ENCODE measurements at places on chromosomes 6 and 20.
A peak's percentile ranks its signal among the peaks of the same experiment; 100 is the strongest.

GRCh38 chr6:11631539-11631938 lies 94.0 kb downstream of the TMEM170B start:
- no peak for DNase-seq

- peak; percentile 72 for DNase-seq
These were observed 29.6 kb downstream of the SRSF3 start for GRCh38 chr6:36623547-36624459.

DNA sequence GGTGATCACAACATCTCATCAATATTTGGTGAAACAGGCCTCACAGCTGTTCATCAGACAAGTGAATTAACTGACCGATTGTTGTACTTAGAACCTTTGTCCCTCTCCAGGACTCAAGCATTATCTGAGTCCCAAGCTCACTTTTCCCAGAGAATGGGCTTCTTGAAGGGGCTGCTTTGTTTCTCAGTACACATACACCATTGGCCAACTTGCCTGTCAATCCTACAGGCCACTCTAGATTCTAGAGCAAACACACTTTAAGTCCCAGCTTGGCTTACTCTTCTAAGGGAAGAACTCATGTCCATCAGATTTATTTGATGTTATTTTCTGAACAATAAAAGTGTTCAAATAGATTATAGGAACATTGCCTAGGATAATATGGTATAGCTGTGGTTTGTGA lies 249.5 kb downstream of the BCKDHB start:
- no peak for DNase-seq

- DNase-seq, result no peak
These were observed 94.1 kb downstream of the CDH26 start for GRCh38 chr20:60052322-60052721.

- no peak for DNase-seq
These were observed 23.9 kb downstream of the CLDN20 start for GRCh38 chr6:155287762-155288161.

- no peak for DNase-seq
These were observed 20.2 kb downstream of the STAU1 start for GRCh38 chr20:49167811-49168507.

DNA sequence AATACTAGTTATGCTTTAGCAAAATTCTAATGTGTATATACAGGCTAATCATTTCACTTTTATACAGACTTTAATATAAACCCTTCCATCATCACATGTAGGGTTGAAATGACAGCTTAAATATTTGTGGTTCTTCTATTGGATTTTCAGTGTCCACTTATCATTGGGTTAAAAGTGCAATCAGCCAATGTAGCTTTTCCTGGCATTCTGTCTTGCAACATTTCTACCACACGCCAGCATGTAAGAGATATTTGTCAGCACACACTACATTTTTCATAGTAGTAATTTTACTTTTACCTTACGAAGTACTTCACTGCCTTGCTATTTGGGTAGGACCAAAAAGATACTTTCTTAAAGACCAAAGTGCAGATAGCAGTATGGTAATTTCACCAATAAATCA lies 252.0 kb downstream of the TBX18 start:
- DNase-seq, result no peak

GRCh38 chr6:65638047-65638831 lies 68.8 kb downstream of the EYS start:
- DNase-seq, result no peak

- no peak for DNase-seq
These were observed 18.7 kb downstream of the TUBB2B start for GRCh38 chr6:3208775-3209113.

- no peak for DNase-seq
These were observed 101.7 kb upstream of the BMP2 start for GRCh38 chr20:6665621-6666355.

DNA sequence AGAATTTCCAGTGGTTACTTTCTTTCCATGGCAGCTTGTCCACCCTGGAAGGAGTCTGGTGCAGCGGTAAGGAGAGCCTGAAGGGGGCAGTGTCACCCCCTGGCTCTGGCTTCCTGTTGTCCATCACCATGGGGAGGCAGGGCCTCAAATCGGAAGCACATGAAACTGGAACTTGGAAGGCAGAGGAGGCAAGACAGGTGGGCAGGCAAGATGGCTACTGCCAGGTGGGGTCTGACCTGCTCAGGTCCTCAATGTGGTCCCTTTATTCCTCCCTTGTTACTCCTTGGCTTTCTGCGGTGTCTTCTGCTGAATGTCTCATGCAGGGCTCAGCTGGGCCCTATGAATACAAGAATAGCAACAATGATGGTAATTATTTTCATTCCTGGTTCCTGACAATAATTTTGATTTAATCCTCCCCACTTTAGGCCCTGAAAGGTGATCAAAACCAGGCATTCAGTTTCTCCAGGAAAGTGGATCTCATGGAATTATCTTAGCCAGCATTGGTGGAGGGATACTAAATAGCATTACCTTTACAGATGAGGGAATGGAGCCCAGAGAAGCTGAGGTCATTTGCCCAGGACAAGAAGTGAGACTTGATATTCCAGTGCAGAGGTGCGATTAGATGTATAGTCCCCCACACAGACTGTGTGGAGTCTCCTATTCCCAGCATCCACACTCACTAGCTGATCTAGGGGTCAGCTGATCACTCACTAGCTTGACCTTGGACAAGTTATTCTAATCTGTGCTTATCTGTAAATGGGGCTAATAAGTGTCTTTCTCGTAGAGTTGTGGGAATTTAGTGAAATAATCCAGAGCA lies 17.6 kb upstream of the SNAI1 start:
- no peak for DNase-seq

DNA sequence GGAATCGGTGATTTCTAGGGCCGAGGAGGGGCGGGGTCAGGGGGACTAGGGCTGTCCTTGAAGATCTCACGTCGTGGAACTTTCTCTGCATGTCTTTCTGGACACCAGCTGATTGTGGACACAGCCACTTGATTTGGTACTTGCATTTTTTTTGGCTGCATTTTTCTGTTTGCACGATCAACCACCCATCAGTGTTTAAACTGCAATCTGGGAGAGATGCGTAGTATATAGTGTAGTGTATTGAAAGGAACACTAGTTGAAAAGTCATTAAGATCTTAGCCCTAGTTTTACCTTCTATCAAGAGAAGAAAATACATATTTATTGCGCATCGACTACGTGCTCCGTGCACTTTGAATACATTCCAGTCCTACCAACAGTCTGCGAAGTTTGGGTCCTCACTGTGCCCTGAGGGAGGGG lies 657 bp downstream of the NT5DC1 start:
- no peak for DNase-seq

DNA sequence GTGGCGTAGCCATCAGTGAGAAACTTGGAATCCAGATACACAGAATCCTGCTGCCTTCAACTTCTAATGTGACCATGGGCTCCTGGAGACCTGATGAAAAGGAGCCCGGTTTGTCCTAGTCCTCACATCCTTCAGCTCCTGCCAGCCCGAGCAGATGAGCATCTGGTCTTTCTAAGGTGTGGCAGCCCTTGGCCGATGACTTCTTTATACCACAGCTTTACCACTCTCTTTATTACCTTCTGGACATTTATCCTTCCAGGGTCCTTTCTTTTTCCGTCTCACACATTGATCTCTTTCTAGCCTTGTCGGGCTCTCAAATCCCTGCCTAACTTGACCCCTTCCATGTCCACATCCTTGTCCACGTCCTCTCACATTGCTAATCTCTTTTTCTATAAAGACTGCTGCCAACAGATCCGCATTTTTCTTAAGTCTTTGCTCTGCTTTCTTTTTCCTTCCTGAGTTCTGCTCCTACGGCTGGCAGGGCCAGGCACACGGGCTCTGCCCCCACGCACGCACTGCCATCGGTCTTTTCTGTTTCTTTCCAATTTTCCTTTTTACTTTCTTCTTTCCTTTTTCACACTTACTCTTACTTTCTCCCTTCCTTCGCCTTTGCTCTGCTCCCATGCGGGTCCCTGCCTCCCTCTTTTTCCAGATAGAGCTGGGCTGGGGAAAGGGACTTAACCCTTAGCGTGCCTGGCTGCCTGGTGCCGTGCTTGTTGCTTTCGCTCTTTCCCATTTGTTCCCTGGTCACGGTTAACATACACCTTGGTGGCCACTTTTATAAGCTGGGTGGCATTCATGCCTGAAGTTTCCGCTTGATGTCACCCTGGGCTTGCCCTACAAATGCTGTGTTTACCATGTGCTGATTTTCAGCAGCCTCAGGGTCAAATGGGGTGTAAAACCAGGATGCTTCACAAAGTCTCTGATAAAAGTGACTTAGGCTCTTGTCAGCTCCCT lies 9.4 kb upstream of the GMPR start:
- DNase-seq, result no peak

DNA sequence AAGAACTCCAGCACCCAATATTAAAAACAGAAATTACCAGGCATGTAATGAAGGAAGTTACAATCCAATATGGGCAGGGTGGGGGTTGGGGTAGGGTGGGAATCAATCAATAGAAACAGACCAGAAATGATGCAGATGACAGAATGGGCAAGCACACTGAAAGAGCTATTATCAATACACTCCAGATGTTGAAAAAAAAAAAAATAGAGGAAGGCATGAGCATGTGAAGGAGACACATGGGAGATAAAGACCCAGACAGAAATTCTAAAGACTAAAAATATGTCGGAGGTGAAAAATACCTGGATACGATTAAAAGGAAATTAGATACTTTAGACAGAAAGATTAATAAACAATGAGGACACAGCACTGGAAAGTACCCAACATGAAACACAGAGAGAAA lies 19.1 kb upstream of the ZC3H12D start:
- no peak for DNase-seq

DNA sequence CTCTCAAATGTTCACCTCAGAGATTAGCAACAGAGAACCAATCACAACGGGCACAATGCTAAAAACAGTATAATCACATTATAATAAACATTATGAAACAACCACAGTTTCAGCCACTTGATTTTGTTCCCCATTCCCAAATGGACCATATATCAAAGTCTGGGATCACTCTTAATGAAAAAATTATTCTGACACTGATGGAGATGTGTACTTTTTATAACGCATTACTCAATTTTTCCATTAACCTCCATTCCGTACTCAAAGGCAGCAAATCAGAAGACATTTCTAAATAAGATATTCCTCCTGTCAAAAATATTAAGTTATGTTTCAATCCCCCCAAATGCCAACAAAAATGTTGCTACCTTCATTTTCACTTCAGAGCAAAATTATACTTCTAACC lies 2.8 kb downstream of the CPNE1 start:
- DNase-seq, result no peak

GRCh38 chr6:20711518-20711917 lies 177.3 kb downstream of the CDKAL1 start:
- no peak for DNase-seq

DNA sequence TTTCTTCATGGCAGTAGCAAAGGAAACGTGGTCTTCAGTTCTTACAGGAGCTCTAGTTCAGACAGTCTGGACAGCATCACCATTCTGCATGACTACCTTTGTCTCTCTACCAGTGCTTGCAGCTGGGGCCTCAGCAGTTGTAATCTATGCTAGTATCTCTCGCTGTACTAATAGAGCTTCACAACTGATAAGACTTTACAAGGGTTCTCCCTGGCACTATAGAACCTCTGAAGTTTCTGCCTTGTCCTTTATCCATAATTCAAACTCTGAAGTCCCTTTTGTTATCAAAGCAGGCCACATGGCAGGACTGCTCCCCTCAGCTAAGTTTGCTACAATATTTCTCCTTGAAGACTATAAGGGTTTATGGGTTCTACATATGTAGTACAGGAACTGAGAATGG lies 842.1 kb upstream of the ADGRB3 start:
- no peak for DNase-seq

- no peak for DNase-seq
These were observed 40.0 kb upstream of the OCSTAMP start for GRCh38 chr20:46590443-46590842.

GRCh38 chr6:56292505-56293181 lies 45.3 kb upstream of the COL21A1 start:
- DNase-seq, result peak; percentile 13

GRCh38 chr20:14958626-14959025 lies 621.2 kb upstream of the FLRT3 start:
- DNase-seq, result no peak

DNA sequence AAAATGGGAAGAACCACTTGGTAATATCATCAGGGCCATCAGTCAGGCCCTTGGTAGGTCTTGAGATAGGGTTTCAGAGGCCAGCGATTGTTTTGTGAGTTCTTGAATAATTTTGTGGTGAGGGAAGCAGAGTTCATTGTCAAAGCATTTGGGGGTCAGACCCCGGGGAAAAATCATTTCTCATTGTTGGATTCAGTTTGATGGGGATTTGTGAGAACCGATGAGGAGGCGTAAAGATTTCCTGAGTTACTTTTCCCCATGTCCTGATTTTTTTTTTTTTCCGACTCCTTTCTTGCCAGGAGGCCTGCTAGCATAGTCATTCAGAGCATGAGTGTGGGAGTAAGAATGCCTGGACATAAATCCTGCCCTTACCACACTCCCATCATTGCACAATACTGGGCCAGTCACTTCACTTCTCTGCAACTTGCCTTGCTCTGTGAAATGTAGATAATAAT lies 60.3 kb downstream of the TSHZ2 start:
- no peak for DNase-seq

DNA sequence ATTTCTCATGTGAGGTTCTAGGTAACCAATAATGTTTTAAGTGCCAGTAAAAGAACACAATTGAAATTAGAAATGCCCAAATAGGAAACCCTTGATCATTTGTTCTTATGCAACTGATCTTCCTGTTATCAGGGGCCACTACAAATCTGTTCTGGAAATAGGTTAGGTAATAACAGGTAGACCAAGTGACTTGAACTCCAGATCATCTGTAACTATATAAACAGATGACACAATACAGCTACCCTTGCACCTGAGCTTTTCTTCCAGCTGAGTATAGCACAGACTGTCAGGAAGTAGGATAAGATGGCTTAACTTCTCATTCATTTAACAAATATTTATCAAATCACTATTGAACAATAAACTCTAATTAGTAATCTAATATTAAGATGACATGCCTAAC lies 52.5 kb downstream of the MAN1A1 start:
- DNase-seq, result no peak

DNA sequence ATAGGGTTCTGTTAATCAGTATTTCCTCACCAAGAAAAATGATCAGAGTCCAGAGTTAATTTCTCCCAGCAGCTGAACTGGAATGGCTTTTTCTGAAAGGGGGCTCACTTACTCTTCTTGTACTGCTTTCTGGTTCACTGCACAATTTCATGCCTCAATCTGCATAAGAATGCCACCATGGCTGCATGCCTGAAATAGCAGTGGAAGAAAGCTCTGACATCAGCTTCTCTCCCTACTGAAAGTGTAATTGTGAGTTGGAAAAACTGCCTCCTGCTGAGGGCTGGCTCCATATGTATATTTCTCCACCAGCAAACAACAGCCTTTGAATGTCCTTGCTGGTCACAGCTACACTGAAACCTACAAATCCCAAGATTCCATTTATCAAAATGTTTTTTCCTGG lies 1027.2 kb upstream of the GJE1 start:
- DNase-seq, result no peak

- DNase-seq, result peak; percentile 37
These were observed 36.4 kb downstream of the GSTA4 start for GRCh38 chr6:52958546-52959255.

- DNase-seq, result no peak
These were observed 79.2 kb upstream of the FOXA2 start for GRCh38 chr20:22663528-22664025.

DNA sequence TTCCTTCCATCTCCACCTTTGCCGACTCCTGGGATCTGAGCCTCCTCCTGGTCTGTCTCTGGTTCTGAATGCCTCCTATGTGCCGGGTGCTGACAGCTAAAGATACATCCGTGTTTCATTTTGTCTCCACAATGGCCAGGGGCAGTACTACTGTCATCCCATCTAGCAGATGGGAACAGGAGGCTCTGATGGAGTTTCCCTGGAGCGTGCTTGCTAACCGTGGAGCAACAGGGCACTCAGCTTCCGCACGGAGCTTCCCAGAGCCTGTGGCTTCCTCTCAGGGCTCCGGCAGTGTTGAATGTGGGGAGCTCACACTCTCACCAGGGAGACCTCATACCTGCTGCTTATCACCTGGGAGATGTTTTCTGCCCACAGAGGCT lies 11.9 kb upstream of the NPBWR2 start:
- no peak for DNase-seq

Data from T1000 (cell line).